ENCODE measurements at places on chromosomes 7 and 10. TPM values are rescaled to one million over a fixed set of nuclear protein-coding genes. Genes with fewer than 3 reads are reported as not detected.

DNA sequence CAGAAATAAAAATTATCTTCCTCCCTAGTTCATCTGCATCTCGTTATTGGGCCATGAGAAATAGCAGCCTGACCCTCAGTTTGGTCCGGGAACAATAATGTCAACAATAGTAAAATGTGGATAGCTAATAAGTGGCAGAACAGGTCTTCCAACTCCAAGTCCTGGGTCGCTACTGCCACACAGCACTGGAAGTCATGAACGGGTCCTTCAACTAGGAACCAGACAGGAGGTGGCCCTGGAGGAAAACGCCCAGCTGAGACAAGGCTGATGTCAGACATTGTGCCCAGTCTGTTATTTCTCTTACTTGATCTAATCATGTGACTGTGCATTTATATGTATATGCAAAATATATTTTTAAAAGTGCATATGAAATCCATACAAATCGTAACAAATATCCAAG is 51.8 kb downstream of the PYROXD2 start:
- H3K4me3 ChIP-seq, result no peak overlapping the region
- H3K27ac ChIP-seq, result no peak overlapping the region
- no peak for DNase-seq
- no peaks in the 10 kb centered on the region for H3K36me3 ChIP-seq
- no peaks in the 10 kb centered on the region for H3K4me1 ChIP-seq

GRCh38 chr10:61903221-61903927 is 1.9 kb downstream of the ARID5B start:
- peaks cover 29% of the 10 kb centered on the region for H3K4me1 ChIP-seq
- no peaks in the 10 kb centered on the region for H3K27me3 ChIP-seq
- H3K27ac ChIP-seq, result peak overlapping the region; percentile 92
- H3K4me3 ChIP-seq, result peak overlapping the region; percentile 75

DNA sequence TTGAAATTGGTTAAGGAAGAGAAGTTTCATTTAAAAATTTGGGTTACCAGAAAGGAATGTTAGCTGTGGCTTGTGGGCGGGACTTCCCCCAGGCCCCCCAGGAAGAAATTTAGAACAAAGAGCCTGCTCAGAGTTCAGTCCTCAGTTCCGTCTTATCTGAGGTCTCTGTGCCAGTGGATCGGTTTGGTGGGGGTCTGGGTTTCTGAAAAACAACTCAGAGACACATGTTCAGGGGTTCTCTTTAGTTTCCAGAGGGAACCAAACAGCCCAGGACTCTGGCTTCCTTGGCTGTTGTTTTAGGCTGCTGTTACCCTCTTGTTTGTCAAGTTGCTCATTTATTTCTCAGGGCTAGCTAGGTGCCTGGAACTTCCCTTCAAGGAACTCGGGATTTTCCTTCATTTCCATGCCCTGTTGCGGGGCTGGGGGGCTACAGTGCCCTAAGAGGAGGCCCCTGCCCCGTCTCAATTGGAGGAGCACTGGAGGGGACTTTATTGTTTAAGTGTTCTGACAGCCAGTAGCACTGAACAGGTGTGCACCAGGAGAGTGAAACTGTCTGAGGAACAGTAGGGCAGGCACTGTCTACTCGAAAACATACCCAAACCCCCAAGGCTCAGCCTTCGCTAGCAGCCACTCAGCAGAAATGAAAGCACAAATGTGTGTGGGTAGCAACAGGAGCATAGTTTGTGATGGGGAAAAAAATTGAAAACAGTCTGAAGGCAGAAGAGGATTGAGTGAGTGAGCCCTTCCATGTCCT is 59.9 kb downstream of the ALOX5 start:
- no peaks in the 10 kb centered on the region for H3K36me3 ChIP-seq
- H3K4me1 ChIP-seq, result no peaks in the 10 kb centered on the region
- H3K27ac ChIP-seq, result no peak overlapping the region
- DNase-seq, result no peak

DNA sequence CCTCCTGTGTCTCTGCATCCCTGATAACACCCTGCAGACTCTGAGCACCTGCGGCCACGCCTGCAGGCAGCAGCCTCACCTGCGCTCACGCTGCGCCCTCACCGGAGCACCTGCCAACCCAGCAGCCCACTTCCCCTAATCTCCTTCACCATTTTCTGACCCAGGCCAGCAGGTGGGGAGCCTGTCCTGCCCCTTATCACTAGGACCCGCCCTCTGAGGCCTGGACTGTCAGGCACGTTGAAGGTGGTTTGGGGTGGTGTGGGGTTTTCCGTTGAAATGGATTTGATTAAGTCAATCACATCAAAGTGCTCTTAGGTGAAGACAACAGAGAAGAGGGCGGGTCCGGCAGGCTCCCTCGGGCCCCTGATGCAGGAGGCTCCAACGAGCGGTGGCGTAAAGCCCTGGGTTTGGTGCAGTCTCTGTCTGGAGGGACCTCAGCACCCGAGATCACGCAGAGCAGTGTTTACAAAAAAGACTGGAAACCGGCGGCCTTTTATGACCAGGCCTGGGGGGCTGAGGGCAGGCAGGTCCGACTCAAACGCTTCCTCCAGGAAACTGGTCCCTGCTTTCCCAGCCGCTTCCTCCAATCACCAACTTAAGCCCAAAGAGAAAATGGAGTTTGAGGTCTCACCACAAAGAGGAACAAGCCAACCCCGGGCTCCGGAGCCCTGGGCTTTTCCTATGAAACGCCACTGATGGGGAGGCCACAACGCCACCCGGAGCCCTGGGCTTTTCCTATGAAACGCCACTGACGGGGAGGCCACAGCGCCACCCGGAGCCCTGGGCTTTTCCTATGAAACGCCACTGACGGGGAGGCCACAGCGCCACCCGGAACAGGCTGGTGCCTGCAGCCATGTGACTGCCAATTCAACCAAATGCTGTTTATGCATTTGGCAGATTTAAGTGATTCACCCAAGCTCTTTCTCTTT is 45.5 kb downstream of the DPYSL4 start:
- no peak overlapping the region for H3K27ac ChIP-seq
- H3K27me3 ChIP-seq, result no peaks in the 10 kb centered on the region
- no peak overlapping the region for H3K4me3 ChIP-seq
- H3K36me3 ChIP-seq, result no peaks in the 10 kb centered on the region

DNA sequence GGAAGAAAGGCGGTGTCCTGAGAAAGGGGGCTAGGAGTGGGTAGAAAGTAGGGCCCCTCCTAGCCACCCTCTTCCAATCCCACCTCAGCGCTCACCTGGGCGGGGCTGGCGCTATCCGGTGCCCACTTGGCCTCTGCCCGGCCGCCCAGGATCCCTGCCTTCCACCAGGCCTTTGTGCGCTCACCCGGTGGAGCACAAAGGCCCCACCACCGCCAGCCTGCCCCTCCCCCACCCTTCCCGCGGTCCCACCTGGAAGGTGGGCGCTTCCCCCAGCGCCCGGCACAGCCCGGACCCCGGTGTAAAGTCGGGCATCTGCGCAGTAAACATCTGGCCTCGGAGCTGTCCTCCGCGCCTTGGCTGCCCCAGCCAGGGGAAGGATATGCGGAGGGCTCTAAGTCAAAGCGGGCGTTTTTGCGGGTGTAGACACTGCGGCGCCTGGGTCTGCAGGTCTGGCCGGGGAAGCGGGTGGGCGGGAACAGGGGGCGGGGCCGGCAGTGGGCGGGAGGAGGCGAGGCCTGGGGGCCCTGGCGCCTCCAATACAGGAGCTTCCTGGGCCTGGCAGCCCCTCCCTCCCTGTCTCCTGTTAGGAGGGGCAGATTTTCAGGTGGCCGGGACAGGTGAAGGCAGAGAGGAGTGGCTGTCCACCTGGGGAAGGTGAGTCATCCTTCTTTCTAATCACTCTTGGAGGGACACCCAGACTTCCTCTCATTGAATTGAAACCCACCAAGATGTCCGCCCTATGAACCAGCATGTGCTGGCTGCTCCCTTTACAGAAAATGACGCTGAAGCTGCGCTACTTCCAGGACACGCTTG is 49.3 kb downstream of the PNLIPRP2 start:
- peaks cover 12% of the 10 kb centered on the region for H3K4me1 ChIP-seq
- H3K27me3 ChIP-seq, result no peaks in the 10 kb centered on the region
- H3K36me3 ChIP-seq, result no peaks in the 10 kb centered on the region
- no peak for DNase-seq
- no peak overlapping the region for H3K27ac ChIP-seq

The FAM131B gene
- 0.20 TPM for total RNA-seq

The CPA5 gene
- not detected for total RNA-seq
